ENCODE measurements at places on chromosomes 12 and 14. TPM values are rescaled to one million over a fixed set of nuclear protein-coding genes. Genes with fewer than 3 reads are reported as not detected.

Gene CAPZA3
- not detected for polyA plus RNA-seq

DNA sequence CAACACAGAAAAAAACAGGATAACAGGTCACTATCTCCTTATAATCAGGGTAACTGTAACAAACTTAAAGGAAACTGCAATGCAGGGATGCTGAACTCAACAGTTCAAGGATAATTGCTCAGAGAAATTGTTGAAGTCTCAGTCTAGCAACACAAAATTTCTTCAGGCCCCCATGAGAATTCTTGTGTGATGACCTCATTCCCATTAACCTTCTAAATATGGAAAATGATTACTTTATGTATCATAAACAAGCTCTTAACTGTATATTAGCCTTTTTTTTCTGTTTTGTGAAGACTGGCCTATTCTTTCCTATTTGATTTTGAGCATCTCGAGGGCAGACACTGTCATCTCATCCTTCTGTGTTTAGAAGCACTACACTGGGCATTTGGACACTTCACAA, 47.1 kb downstream of the IGF1 start:
- no peak for DNase-seq

Gene ZDHHC17
- 11.7 TPM for polyA plus RNA-seq

Gene ADAM21
- 0.29 TPM for polyA plus RNA-seq

Gene CCER1
- polyA plus RNA-seq: not detected

DNA sequence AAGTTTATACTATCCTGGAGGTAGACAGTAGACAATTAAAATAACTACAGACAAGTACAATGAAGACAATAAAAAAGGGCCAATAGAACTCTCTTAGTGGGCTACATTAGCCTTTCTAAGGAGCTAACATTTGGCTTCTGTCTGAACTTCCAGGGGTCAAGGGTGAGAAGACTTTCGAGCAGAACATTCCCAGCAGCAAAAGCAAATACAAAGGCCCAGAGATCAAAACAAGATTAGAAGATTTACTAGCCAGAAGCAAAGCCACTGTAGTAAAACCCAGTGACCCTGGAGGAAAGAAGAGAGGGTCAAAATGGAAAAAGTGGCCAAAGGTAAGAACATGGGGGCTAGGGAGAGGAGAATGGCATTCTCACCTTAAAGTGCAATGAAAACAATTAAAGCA, 63.2 kb downstream of the ATP2B1 start:
- no peak for DNase-seq

Gene TDRD9
- polyA plus RNA-seq: 10.7 TPM

Gene ARL6IP4
- 299 TPM for polyA plus RNA-seq

Gene TMCC3
- 1.7 TPM for polyA plus RNA-seq

Gene GDF11
- 11.5 TPM for polyA plus RNA-seq

Gene KLRG1
- 5.7 TPM for polyA plus RNA-seq

DNA sequence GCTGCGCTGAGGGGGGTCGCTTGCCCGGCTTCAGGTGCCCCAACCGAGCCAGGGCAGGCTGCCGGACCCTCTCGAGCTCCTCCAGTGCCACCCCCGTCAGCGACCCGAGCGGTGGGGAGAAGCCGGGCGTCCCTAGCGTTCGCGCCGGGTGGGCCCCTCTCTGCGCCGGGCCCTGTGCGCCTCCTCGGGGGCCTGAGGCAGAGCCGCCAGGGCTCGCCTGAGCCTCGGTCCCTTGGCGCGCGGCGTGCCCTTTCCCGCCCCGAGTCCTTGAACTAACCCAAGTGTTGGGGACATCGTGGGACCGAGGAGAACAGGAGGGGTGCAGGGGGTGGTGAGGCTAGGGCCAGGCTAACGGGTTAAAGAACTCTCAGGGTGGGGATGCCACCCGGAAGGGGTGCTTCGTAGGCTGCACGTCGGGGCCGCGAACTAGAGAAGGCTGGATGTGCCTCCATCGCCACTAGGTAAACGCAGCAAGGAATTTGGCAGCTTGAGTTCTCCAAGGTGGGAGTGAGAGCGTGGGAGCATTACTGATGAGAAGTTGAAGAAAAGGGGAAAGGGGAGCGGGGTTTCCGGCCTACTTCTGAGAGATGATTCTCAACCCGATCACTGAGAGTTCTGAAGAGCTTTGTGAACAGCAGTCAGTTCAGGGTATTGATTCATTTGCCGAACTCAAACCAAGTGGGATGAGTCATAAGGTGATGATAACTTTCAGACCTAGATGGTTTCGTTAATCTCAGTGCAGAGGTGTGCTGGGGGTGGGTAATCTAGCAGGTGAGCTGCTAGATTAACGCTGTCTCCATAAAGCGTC, 618 bp downstream of the RNF34 start:
- DNase-seq: peak; percentile 73

GRCh38 chr12:22275843-22276242, 58.7 kb downstream of the ST8SIA1 start:
- DNase-seq: peak; percentile 92

DNA sequence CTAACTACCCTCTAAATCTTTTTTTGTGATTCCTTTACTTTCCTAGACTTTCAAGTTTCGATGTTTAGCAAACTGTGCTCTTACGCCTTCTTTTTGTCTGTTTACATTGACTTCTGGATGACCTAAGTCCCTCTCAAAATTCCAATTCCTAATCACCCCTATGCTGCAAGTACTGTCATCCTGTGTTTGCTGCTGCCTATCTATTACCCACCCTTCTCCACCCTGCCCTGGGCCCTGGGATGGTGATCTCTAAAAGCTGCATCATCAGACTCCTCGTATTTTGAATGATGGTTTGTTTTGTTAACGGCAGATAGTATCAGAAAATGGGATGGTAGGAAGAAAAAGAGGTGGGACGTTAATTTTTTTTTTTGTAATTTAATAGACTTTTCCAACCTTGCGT, 272.1 kb downstream of the DIO2 start:
- no peak for DNase-seq

- DNase-seq: no peak
These were observed 2.8 kb downstream of the IRF2BPL start for GRCh38 chr14:77025744-77026165.

Gene GPR162
- 6.8 TPM for polyA plus RNA-seq

- no peak for DNase-seq
These were observed 1.8 kb downstream of the ZDHHC22 start for GRCh38 chr14:77139540-77140358.

DNA sequence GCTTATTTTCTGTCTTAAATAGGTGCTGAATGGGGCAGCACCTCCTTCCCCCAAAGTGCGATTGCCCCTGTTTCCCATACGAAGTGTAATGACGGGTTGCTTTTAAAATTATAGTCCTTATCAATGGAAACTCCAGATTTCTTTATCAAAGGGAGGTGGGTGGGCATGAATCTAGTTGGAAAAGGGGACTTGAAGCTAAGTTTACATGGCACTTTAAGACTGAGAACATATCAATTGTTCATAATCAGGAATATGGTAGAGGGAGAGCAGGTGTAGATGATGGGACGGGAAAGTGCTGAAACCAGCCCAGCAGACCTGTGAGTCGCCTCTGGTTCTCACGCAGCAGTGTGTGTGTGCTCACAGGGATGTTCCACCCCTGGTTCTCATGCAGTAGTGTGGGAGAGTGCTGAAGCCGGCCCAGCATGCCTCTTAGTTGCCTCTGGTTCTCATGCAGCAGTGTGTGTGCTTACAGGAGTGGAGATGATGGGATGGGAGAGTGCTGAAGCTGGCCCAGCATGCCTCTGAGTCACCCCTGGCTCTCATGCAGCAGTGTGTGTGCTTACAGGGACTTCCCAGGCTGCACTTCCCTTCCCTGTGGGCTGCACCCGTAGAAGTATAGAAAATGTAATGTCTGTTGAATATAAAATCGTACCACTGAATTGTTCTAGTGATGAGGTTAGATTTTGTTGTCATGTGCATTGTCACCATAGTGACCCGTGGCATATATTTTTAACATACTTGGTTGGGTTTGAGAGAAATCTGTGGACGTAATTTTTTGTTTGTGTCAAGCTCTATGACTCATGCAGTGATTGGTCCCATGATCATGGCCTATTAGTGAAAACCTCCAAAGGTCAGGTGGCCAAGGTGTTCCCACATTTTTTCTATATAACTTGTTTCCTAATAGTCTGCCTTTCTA, 51.6 kb downstream of the GPATCH2L start:
- peak; percentile 25 for DNase-seq

Gene LMO3
- polyA plus RNA-seq: 4.3 TPM

DNA sequence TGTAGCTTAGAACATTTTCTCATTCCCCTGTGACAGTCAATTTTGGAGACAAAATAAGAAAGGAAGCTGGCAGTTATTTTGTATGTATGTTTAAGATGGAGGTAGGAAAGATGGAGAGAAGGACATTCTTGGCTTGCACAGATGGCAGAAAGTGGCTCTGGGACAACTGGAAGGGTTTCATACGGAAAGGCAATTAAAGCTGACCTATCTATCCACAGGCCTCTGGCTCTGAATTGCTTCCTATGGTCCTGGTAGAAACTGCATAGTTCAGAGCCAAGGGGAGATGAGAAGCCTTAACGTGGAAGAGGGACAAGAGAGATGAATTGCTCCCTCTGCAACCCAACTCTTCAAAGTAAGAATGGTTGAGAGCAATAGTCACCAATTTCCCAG, 8.0 kb upstream of the NPFF start:
- no peak for DNase-seq

- DNase-seq: no peak
These were observed 5.0 kb downstream of the DAD1 start for GRCh38 chr14:22583994-22584393.

Gene HOMEZ
- polyA plus RNA-seq: 9.8 TPM

DNA sequence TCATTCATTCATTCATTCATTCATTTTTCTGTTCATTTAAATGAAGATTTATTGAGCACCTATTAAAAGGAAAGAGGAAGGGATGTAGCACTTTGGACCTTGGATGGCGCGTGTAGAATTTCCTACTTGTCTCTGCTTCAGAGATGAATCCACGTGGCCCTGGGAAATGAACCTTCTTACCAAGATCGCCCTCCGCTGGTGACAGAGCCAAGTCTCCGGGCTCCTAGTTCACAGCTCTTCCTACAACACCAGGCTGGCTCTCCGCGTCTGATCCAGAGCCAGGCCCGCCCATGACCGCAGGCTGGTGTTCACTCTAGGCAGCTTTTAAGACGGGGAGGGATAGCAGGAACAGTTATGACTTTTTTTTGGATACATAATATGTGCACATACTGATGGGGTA, 70.9 kb upstream of the PIWIL1 start:
- no peak for DNase-seq

DNA sequence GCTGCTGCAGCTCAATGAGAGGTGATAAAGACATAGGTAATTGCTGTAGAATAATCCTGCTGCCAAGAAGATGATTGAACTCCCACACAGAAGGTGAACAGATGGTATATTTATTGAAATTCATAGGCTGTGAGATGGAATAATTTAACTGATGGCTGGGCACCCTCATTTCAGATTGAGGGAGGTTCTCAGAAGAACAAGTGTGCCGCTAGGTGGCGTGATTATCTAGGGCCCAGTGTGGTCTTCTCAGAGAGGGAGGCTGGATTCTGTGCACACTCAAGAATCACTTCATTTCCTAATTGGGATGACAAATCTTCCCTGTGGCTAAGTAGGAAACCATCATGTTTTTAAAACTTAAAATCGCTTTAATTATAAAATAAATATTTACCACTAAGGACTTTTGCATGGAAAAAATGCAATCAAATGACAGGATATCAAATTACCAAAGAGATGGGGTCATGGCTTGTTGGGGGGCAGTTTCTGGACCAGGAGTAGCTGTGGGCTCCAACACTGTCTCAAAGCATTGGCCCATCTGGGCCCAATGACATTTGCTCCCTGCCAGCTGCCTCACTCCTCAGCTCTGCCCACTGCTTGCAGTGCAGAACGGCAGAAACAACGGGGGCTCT, 132.3 kb downstream of the SNAPC1 start:
- peak; percentile 62 for DNase-seq

DNA sequence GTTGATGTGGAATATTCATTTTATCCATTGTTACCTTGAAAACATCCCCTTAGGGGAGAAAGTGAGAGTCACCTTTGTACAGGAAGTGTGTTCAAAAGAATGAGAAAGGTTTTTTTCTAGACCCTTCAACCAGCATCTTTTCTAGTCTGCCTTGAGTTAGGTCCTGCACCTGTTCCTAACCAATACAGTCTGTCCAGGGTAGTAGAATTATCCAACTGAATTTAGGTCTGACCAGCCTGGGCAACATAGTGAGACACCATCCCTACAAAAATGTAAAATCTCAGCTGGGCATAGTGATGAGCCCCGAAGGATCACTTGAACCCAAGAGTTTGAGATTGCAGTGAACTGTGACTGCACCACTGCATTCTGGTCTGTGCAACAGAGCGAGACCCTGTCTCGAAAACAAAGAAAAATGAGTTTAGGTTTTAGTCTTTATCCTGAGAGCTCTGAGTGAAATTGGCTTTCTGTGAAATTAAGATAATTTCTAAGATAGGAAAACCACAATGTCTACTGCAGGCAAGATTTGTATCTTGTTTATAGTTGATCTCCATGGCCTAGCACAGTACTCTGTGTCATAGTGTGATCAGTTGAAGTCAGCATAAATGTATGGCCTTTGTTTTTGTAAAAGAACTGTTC, 25.2 kb downstream of the ARHGAP5 start:
- DNase-seq: no peak

Gene AGAP2
- 1.7 TPM for polyA plus RNA-seq

Gene AHNAK2
- polyA plus RNA-seq: 2.0 TPM

DNA sequence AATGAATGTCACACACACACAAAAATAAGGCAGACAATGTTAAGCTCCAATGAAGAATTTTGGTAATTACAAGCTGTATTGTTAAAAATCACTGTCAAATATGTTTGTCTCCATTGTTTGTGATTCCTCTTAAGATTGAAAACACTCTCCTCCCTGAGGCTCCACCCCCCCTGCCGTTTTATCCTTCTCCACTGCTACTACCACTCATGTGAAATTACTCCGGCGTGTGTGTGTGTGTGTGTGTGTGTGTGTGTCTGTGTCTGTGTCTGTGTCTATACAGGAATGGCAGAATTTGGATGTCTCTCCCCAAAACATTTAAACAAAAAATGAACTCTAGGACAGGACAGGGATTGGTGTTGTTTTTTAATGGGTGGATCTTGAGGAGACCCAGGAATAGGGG, 365.1 kb upstream of the DIO2 start:
- DNase-seq: no peak

- DNase-seq: no peak
These were observed 22.2 kb downstream of the FCF1 start for GRCh38 chr14:74735125-74735524.

GRCh38 chr12:14505626-14506596, 61.8 kb downstream of the PLBD1 start:
- no peak for DNase-seq

DNA sequence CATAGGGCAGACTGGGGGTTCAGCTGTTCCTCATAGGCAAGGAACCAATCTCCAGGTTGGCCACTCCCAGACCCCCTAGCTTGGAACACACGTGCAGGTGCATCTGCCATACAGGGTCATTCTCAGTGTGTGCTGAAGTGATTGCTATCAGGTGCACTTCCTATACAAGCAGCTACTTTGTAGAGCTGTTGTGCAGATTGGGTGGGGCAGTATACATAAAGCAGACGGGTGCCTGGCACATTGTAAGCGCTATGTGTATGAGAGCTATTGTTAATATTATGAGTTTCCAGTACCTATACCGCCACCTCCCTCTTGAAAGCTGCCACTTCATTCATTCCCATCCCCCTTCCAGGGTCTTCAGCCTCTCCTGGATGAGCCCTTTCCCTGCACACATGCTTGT, 17.3 kb downstream of the IRF2BPL start:
- DNase-seq: no peak
